ENCODE measurements at places on chromosomes 2 and 18.

- no peak for DNase-seq
Measured at GRCh38 chr2:62738981-62739936, 33.7 kb downstream of the EHBP1 start.

DNA sequence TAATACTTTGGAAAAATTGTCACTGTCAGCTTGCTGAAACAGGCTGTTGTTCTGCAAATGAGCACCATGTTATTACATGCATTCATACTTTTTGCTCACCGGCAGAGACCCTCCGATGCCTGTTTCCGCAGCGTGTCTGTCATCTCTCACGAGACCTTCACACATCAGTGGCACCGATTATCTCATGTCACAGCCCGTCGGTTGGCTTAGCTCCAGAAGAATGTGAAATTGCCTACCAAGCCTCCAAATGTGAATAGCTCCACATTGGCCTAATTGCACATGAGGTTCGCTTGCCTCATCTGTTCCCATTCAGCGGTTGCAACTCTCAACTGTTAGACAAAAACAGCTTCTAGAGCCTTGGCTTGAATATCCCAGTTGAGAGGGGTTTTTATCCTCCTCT lies 233.0 kb downstream of the ACTR3 start:
- DNase-seq: no peak

DNA sequence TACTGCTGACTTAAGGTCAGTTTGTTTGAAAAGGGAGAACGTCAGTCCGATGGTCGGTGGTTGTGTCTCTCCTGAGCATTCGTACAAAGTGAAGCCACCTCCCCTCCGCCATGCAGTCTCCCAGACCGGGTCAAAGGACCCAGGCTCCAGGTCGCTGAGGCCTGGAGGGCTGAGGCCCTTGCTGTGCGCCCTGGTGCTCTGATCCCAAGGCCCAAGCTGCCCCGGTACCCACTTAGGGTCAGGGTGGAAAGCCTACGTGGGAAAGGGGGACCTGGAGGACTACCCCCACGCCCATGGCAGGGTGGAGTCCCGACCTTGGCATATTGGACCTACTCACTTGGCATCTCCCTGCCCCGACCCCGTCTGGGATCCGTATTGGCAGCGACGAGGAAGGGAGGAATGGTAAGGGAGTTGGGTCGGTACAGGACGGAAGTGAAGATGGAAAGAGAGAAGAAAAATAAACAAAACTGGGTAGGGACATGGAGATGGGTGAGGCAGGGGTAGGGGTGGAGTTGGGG lies 8.0 kb upstream of the SIX3 start:
- DNase-seq: no peak

- no peak for DNase-seq
Measured at GRCh38 chr18:68699043-68699442, 15.9 kb downstream of the TMX3 start.

GRCh38 chr2:98926601-98927000 lies 9.4 kb downstream of the CRACDL start:
- DNase-seq: no peak

DNA sequence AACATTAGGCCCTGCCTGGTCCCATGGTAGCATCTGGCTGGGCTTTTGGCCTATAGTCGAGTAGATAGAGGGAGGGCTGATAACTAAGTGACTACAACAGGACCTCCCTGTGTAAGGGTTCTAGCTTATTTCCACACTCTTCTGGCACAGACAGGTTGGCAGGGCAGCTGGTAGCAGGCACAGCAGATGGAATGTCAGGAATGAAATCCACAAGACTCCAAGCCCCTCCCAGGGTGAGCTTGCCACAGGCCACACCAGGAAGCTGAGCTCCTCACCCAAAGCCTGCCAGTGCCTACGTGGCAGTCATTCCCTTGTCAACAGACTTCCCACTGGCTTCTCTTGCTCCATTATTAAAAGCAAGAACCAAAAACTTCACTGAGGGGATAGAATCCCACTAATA lies 20.7 kb upstream of the C1QL2 start:
- DNase-seq: no peak

DNA sequence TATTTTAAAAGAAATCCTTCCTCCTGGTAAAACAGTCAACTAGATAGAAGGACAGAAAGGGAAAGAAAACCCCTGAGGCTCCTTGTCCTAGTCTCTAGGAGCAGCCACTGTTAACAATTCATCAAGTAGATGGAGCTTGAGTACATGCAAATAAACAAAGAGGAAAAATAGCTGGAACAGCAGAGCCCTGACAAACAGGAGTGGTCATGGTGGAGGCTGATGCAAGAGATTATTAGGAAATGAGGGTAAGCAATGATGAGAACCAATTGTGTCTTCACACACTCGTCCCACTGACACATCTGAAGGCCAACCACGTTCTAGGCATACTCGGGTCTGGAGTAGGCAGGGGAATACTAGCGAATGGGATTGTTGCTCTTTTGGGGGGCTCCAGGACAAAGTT lies 9.2 kb downstream of the DLGAP1 start:
- no peak for DNase-seq

GRCh38 chr2:119771331-119771730 lies 11.6 kb downstream of the PTPN4 start:
- DNase-seq: no peak

DNA sequence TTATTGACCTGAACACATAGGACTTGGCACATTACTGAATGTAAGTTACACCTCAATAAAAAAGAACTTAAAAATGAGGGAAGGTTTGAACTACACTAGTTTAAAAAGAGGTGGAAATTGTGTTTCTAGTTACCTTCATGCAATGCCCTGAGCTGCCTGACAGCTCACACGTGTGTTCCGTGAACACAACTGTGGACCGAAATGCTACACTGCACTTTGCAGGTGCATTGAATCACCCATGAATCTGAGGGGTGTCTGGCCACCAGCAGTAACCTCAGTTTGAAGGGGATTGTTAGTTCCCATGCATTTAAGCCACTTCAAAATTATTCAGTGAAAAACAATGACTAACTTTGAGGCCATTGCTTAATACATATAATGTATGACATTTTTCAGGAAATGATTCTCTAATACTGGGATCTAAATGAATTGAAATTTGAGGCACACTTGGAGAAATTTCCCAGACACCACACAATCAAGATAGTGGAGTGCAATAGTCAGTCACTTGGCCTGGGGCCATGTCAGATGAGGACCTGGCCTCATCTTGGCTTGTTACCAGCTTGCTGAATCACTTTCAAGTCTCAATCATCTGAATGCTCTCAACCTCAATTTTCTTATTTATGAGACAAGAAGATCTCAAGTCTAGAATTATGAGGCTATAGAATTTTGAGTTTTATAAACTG lies 59.3 kb downstream of the MYL12B start:
- no peak for DNase-seq

DNA sequence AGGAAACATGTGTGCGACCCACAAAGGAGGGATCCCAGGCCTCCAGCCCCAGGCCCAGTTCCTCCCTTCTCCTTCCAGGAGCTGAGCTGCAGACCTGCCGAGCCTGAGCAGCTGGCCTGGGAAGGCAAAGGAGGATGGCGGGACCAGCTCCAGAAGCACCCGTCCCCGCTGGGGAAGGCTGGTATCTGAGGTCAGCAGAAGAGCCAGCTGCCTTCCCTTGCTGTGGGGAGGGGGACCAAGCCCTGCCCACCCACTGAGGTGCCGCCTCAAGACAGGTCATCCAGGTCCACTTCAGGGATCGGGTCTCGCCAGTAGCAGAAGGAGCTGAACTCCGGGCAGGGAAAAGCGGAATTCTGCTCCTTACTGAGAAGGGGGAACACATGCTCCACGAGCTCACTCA lies 73.2 kb downstream of the EMILIN2 start:
- DNase-seq: no peak

DNA sequence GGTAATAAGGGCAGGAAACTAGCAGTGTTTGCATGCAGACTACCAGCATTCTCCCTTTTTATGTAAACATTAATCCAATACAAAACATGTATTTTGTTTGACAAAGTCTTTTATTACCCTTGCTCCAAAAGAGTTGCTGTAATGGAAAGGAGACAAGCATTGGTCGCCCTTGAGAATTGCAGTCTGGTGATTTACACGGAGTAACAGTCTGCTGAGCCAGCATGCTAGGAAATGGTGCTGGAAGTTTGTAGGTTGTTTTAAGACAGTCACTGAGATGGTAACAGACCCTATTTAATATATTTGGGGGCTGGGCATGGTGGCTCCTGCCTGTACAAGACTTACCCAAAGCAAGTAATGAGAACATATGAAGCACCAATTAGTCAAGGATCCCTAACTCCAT lies 2.8 kb upstream of the PRKCE start:
- no peak for DNase-seq

DNA sequence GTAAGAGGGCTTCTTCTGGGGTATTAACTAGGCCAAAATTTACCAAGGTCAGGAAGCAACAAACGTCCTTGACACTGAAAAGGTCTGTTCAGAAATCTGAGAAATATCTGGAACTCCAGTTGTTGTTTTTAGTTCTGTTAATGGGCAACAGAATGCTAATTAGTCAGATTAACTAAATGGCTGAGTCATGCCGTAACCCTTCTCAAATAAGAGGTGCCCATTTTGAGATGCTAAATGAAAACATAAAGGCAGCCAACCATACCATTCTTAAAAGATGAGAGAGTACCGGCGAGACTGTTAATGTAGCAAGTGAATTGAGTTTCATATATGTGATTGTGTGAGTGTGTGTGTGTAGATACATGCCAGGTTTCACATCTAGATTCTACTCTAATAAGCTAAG lies 147.9 kb upstream of the GAREM1 start:
- DNase-seq: no peak

- DNase-seq: no peak
Measured at GRCh38 chr2:61763605-61764034, 90.2 kb downstream of the FAM161A start.

GRCh38 chr2:237546876-237547395 lies 19.4 kb upstream of the PRLH start:
- DNase-seq: no peak

GRCh38 chr18:37673671-37674070 lies 108.1 kb upstream of the CELF4 start:
- no peak for DNase-seq

- DNase-seq: no peak
Measured at GRCh38 chr18:58288921-58289797, 245.1 kb downstream of the NEDD4L start.

GRCh38 chr18:34805103-34805877 lies 95.2 kb downstream of the DTNA start:
- no peak for DNase-seq

GRCh38 chr2:128590309-128591021 lies 271.8 kb upstream of the HS6ST1 start:
- DNase-seq: no peak

DNA sequence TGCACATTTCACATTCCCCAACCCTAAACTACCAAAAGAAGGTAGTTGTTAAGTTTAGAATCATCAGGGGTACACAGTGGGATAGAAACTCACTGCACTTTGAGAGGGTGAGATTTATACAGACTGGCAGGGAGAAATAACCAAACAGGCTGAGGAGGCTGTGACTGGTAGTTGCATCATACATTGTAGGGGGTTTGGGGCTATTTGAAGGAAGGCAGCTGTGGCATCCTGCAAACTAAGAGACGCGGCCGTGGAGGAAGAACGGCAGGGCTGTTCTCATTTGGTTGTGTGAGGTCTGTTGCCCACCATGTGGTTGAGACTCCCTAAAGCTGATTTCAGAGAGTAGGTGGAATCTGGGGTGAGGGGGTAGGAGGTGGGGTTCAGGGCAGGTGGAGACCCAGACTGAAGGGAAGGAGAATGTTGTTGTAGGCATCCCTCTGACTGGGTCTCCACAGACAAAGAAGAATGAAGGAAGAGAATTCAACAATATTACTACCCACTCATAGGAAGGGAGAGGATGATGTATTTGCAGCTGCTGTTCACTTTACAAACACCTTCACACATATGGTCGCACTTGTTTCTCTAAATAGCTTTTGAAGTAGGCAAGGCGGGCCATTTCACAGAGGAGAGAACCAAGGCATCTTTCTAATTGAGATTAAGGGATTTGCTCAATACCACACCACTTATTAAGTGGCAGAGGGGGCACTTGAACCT lies 170.9 kb upstream of the SIX2 start:
- no peak for DNase-seq

GRCh38 chr2:134212746-134213145 lies 41.1 kb upstream of the MGAT5 start:
- no peak for DNase-seq

- no peak for DNase-seq
Measured at GRCh38 chr2:180970016-180970415, 10.4 kb upstream of the UBE2E3 start.

DNA sequence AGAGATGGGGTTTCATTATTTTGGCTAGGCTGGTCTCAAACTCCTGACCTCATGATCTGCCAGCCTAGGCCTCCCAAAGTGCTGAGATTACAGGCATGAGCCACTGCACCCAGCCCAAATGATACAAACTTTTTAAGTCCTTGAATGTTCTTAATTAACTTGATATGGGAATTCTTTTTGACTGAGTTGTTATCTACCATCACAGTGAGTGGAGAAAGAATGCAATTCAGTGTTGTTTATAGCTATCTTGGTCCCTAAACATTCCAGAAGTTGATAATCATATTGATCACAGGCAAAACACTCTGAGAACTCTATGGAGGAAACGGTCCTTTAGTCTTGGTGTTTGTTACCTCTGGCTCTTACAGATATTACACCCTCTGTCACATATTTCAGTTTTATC lies 1072.5 kb downstream of the SUCLG1 start:
- no peak for DNase-seq

GRCh38 chr2:220837226-220837625 lies 734.9 kb downstream of the EPHA4 start:
- no peak for DNase-seq

- no peak for DNase-seq
Measured at GRCh38 chr18:22344445-22344844, 73.3 kb downstream of the CTAGE1 start.

DNA sequence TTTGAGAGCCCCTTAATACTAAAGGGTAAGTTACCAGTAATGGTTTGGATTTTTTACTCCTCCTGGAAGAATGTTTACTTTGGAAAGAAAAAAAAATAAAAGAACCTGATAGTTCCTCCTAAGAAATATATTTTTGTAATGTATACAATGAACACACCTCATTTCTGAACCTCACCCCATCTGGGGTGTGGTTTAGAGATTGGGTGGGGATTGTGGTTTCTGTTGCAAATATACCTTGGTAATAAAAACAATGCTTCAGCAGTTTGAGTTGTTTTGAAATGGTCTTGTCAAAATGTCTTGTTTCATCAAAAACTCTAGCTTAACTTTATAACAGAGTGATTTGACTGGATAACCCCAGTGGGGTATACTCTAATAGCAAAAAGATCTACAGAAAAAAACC lies 448.9 kb upstream of the MEIS1 start:
- no peak for DNase-seq

DNA sequence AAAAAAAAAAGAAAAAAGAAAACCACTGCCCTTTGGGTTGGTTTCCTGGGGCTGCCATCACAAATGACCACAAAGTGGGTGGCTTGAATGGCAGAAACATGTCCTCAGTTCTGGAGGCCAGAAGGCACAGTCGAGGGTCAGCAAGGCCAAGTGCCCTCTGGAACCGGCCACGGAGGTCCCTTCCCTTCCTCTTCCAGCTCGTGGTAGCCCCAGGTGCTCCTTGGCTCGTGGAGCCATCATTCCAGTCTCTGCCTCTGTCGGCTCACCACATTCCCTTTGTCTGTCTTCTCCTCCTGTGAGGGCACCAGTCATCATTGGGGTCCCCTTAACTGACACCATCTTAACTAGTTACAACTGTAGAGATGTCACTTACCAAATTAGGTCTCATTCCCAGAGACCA lies 8.5 kb upstream of the NFATC1 start:
- DNase-seq: no peak

Data from stimulated activated CD4-positive, alpha-beta T cell treated with anti-CD3 and anti-CD28 coated beads, Interleukin-15, amount 100 ng/mL, for 1 hour (primary cell).